ENCODE measurements at places on chromosomes 4 and X. TPM values are rescaled to one million over a fixed set of nuclear protein-coding genes. Genes with fewer than 3 reads are reported as not detected.

MND1 gene
- total RNA-seq = 0.67 TPM

SRPK3 gene
- total RNA-seq = not detected

CFAP47 gene
- total RNA-seq = not detected

DNA sequence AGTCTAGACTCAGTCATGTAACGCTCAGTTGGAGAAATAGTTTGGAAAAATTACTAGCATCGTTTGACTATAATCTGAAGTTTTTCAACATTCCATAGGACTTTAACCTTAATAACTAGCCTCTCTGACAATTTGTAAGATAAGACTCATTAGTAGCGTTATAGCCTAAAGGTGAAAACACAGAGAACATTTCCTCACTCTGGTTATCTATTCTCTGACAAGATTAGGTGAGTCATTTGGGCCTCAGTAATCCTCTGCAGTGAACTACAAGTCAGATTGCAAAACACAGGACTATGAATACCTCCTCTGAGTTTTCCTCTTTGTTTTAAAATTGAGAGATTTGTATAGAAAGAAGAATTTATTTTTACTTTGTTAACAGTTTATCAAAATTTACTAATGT lies 31.8 kb upstream of the PDLIM5 start:
- DNase-seq = no peak
- no peak overlapping the region for H3K4me3 ChIP-seq
- peaks cover 9% of the 10 kb centered on the region for H3K27me3 ChIP-seq
- H3K4me1 ChIP-seq = no peaks in the 10 kb centered on the region

DNA sequence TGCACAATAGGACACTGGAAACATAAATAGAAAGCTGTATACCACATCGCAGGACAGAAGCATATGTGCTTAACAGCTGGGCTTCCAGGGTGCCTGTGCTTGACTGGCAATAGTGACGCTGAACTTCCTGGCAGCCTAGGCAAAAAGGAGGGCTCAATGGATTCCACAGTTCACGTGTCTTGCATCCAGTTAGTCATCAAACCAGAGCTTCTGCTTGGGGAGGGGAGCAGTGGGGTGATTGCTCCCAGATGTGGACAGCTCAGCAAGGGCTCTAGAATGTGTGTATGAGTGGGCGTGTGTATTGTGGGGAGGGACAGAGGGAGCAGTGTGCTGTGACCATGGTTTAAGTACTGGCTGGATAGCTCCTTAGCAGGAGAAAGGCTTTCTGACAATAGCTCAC lies 2.3 kb downstream of the PRRG3 start:
- no peaks in the 10 kb centered on the region for H3K36me3 ChIP-seq
- H3K27me3 ChIP-seq = no peaks in the 10 kb centered on the region
- no peak overlapping the region for H3K27ac ChIP-seq
- no peaks in the 10 kb centered on the region for H3K4me1 ChIP-seq
- no peak overlapping the region for H3K4me3 ChIP-seq

DNA sequence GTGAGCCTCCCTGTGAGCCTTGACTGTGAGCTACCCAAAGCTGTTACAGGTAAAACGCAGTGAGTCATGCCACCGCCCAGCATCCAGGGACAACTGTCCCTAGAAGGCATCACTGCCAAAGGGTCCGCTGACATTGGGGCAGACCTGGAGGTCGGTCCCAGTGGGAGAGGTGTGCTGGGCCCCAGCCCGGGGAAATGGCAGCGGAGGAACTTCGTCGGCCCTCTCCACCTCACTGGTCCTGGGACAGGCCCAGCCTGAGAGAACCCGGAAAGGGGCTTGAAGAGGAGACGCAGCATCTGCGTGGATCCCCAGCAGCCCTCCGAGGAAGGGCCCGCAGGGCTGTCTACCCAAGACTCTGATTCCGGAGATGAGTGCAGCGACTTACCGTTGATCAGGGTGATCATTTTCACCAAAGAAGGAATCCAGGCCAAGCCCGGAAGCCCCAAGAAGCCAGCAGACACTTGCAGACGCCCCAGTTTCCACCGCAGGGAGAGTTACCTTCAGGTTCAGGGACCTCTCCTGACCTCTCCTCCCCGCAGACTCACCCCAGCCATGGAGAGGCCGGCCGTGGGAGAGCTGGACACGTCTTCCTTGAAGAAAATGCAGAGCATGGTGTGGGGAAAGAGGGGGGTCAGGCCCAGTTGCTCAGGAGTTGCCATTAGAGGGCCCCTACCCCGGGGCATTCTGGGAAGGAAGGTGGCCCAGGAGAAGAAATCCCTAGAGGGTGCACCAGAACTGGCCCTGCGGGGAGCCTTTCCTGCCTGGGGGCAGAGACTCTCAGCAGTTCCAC lies 51.2 kb downstream of the CXorf49B start:
- H3K27me3 ChIP-seq = no peaks in the 10 kb centered on the region
- no peaks in the 10 kb centered on the region for H3K4me1 ChIP-seq
- H3K4me3 ChIP-seq = no peak overlapping the region

DNA sequence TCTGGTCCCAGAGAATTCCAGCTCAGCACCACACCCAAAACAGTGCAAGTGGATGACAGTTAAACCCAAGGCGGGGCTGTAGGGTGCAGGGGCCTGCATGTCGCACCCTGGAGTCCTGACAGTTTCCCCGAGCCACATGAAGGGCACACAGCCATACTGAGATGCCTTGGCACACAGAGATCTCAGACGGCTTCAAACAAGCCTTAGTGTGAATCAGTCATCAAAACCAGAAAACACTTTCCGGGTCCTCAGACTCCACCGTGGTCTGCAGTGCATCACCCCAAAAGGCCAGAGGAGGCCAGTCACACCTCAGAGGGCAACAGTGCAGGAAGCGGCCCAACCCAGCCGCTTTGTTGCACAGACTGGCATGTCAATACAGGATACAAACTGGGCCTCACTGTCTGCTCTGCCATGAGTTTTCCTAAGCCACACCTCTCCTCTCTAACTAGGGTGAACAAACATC lies 64.6 kb upstream of the ENPP6 start:
- H3K27me3 ChIP-seq = no peaks in the 10 kb centered on the region
- peak overlapping the region; percentile 71 for H3K27ac ChIP-seq
- peak; percentile 23 for DNase-seq
- peaks cover 38% of the 10 kb centered on the region for H3K4me1 ChIP-seq
- H3K4me3 ChIP-seq = peak overlapping the region; percentile 58

GRCh38 chrX:155819966-155820491 lies 61.1 kb upstream of the VAMP7 start:
- DNase-seq = peak; percentile 7
- no peak overlapping the region for H3K27ac ChIP-seq
- H3K36me3 ChIP-seq = no peaks in the 10 kb centered on the region
- H3K27me3 ChIP-seq = no peaks in the 10 kb centered on the region
- H3K4me3 ChIP-seq = no peak overlapping the region

DNA sequence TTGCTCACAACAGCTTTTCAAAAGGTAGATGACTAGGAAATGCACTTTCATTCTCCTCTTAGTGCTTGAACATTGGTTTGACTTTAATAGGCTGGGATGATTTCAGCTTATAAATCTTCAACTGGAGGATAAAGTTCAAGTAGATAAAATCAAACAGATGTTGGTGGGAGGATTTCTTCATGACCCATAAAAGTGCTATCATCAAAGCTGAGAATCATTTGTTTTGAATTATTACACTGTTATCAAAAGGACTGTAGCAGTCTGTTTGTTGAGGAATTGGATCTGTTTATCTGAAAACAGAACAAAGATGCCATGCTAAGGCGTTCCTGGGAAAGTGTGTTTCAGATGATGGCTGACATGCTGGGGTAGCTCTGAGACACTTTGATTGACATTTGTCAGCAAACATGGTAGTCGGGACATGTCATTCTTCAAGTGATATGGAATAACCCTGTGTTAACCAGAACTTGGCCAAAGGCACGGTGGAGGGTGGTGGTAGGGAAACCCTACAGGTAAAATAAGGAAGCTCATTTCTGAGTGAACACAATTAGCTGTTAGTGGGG lies 304.0 kb upstream of the PITX2 start:
- DNase-seq = no peak
- H3K27me3 ChIP-seq = no peaks in the 10 kb centered on the region
- H3K27ac ChIP-seq = no peak overlapping the region
- H3K4me3 ChIP-seq = no peak overlapping the region
- H3K4me1 ChIP-seq = no peaks in the 10 kb centered on the region
- H3K36me3 ChIP-seq = no peaks in the 10 kb centered on the region

DNA sequence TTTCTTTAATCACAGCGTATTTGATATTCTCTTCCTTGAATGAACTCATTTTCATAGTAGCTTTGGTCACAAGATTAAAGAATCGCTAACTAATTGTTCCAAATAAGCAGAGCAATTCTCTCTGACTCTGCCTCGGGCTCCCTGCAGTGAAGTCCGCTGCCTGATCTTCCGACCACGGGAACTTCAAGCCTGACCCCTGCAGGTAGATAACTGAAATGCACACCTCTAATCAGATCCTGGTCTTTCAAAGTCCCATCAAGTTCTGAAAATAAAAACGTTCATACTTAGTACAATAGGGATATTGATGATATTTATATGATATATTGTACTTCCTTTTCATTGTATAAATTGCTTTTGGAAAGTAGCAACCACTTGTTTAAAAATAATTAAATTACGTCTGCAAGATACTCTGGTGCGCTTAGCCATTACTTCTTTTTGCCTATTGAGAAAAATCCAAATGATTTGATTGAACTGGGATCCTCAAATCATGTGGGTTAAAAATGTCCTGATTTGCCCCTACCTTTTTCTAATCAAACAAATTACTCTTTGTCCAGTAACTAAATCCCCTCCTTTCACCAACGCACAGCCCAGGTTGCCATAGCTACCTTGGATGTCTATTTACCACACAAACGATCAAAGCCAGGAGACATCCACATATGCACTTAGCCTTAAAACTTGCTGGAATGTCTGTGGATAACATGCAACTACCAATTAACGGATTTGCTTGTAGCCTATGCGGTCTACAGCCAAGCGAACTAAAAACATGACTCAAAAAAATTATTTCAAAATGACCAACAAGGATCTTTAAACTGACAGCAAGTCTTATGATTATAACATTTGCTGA lies 4.2 kb downstream of the MID1 start:
- peaks cover 5% of the 10 kb centered on the region for H3K27me3 ChIP-seq
- no peaks in the 10 kb centered on the region for H3K4me1 ChIP-seq
- no peaks in the 10 kb centered on the region for H3K36me3 ChIP-seq
- no peak for DNase-seq
